Activated CD4-positive, CD25-positive, alpha-beta regulatory T cell (primary cell): ENCODE measurements at places on chromosomes 12 and 14.
A peak's percentile ranks its signal among the peaks of the same experiment; 100 is the strongest.

GRCh38 chr14:74135426-74135825, 50.7 kb downstream of the LIN52 start:
- DNase-seq: no peak

- DNase-seq: no peak
Measured at GRCh38 chr14:77296155-77296554, 24.5 kb downstream of the POMT2 start.

DNA sequence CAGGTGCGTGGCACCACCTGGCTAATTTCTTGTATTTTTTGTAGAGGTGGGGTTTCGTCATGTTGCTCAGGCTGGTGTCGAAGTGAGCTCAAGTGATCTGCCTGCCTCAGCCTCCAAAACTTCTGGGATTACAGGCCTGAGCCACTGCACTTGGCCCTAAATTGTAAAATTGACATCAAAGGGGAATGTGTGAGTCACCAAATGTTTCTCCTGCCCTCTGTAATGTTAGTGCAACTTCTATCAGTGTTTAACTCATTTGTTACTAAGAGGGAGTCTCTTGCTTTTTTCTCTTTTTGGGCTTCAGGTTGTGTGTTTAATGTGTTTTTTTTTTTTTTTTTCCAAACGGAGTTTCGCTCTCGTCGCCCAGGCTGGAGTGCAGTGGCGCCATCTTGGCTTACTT, 2.3 kb downstream of the TULP3 start:
- DNase-seq: no peak

- no peak for DNase-seq
Measured at GRCh38 chr12:48767047-48767446, 21.8 kb downstream of the ADCY6 start.

GRCh38 chr12:12467264-12467663, 95.4 kb downstream of the DUSP16 start:
- no peak for DNase-seq

GRCh38 chr14:59583755-59584154, 7.1 kb upstream of the CCDC175 start:
- no peak for DNase-seq

DNA sequence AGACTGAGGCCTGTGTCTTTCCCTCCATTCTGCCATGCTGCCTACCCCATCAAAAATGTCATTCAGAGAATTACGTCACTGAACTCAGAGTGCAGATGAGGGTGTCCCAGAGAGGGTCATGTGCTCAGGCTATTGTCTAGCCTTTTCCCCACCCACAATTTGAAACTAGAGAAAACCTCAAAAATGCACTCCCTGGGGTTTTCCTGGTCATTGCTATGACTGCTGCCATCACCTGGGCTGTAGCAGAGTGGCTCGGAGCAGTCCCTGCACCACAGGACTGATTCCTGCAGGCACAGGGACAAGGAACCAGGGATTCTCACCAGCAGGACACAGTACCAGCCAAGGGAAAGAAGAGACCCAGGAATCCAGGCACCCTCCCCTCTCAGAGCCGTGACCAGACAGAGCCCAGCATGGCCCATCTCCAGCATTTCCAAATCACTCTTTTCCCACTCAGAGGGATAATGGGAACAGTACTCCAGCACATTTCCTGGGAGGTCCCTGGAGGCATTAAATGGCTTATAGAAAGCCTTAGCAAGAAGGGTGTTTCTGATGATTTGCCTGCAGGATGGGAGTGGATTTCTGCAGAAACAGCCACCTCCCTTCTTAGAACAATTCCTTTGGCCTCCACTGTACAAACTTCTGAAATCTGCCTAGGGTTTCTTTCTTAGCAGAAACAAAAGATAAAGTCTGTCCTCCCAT, 45.9 kb downstream of the VWF start:
- DNase-seq: no peak

DNA sequence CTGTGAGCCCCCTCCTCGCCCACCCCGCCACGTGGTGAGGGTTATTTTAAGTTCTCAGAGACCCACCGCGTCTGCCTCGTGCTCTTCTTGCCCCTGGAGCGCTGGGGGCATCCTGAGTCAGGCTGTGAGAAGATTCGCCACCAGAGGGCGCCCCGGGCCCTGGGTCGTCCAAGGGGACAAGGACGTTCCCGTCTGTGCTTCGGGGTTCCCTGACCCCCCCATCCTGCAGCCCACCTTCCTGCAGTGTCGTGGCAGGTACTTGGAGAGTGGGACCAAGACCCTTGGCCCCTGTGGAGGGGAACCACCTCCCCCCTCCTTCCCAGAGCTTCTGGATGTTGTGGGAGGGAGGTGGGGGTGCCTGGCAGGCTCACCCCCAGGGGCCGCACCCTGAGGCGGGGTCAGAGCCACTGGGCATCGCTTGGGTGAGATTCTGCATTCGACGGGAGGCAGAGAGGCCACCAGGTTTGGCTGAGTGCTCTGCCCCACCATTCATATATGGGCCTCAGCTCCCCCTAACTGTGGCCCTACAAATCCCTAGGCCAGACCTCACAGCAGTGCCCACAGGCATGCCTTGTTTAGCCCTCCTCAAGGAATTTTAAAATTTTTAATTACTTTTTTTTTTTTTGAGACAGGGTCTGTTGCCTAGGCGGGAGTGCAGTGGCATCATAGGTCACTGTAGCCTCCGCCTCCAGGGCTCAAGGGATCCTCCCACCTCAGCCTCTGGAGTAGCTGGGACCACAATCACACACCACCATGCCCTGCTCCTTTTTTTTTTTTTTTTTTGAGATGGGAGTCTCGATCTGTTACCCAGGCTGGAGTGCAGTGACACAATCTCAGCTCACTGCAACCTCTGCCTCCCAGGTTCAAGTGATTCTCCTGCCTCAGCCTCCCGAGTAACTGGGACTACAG, 17.0 kb downstream of the RHOF start:
- peak; percentile 88 for DNase-seq

GRCh38 chr14:98924046-98924445, 348.0 kb downstream of the BCL11B start:
- DNase-seq: no peak

DNA sequence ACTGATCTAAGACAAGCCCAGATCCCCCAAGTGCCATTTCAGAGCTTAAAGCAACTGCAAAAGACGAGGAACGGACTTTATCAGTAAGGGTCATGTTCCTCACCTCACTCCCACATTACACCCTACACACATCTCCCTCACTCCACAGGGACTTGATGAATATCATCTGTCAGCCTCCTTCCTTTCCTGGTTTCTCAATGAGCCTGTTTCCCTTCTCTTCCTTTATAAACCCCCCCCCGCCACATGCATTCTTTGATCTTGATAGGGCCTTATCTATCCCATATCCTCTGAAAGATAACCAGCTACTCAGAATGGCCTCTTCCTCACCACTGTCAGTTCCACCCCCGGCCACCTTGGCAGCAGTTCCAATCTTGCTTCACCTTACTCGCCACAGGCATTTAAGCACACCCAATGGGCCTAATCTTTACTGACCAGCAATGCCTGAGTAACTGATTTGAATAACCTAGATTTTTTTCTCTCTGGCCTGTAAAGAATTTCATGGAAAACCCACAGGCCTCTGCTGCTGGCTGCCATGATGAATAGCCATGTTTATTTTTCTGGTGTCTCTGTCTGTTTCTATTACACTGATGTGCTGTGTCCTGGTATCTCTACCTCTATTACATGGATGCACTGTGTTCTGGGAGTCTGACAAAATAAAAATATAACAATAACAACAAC, 138.7 kb downstream of the PHLDA1 start:
- DNase-seq: no peak

- DNase-seq: no peak
Measured at GRCh38 chr12:121673013-121673511, 3.6 kb upstream of the MORN3 start.

- DNase-seq: no peak
Measured at GRCh38 chr14:65303190-65303898, 109.2 kb upstream of the FUT8 start.

GRCh38 chr12:25813843-25814242, 144.6 kb upstream of the RASSF8 start:
- no peak for DNase-seq

DNA sequence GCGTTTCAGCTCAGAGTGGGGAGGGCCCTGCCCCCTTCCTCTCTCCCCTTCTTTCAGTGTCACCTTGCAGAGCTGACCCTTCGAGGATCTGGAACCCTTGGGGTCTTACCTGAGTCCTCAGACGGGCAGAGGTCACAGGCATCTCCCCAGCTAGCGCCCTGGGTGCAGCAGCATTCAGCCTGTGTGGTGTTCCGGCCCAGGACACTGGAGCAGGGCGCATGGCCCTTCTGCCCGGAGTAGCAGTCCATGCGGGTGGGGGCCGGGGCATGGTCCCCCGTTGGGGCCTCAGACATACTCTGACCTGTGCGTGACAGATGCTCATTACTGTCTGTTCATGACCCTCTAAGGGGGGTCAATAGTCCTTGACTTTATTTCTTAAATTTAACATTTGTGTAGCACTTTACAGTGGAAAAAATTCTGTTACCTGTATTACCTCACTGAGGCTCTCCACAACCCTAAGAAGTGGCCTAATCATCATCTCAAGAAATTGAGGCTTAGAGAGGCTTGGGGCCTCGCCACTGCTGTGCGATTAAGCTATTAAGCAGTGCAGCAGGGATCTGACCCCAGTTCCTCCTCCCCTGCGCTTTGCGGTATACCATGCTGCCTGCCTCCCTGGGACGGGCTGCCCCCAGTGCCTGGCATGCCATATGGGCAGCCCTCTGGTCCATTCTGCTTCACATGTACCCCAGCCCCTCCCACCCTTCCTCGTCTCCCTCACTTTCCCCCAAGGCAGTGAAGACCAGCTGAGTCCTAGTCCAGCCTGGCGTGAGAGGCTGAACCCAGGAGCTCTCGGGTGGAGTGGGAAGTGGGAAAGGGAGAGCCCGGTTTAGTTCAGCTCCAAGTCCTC, 11.5 kb downstream of the ISCA2 start:
- DNase-seq: no peak

DNA sequence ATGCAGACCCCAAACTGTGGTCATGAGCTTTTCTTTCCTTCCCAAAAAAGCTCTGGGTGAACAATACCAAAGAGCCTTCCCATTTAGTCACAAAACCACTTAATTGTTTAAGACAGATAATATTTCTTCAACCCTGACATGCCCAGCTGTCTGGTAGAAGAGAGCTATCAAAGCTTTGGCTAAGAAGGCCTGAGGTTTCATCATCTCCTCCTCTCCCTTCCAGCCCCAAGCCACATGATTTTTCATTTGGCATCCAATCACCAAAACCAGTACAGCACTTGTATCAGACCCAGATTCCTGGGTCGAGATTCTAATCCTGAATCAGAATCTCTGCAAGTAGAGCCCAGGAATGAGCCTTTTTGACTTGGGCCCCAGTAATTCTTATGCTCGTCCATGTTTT, 199.6 kb upstream of the TMEM260 start:
- DNase-seq: no peak

DNA sequence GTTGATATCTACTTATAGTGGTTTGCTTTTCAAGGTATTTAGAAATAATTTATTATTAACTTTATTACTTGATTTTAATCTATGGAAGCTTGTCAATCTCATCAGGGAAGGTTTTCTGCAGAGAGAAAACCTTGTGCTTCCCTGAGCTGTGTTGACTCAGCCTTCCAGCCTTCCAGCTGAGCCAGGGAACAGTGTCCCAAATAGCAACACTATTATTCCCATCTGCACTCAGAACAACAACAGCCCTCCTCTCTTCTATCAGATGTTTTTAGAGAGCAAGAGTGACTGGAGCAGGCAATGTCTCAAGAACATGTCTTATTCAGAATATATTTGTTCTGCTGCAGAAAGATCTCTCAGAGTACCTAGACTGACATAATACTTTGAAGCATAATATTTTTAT, 389.9 kb upstream of the GARIN6 start:
- DNase-seq: no peak

- DNase-seq: no peak
Measured at GRCh38 chr14:64324895-64325294, 30.7 kb upstream of the ESR2 start.

GRCh38 chr12:43621262-43621661, 69.3 kb upstream of the ADAMTS20 start:
- DNase-seq: no peak

DNA sequence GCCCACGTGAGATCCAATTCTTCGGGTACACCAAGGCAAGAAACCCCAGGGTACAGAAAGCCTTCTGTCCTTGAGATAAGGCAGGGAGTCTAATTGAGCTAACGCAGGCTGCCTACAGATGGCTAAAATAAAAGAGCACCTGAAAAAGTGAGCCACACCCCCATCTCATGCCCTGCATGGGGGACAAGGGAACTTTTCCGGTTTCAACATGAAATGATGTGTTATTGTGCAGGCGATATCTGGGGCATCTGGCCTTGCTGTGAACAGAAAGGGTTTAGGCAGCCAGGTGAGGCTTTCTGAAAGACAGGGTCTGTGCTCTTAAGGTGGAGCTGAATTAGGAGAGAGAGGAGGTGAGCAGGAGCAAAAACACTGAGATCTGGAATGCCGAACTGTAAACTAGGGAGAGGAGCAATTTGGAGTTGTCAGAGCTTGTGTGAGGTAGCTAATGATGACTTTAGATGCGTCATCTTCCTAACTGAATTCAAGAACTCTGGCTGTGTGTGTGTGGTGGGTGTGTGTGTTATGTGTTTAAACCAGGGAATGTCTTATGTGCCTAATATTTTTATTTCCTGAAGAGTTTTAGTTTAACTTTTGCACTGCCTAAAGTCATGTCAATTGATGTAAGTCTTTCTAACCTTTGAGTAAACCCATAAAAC, 20.1 kb upstream of the LDHB start:
- DNase-seq: no peak

DNA sequence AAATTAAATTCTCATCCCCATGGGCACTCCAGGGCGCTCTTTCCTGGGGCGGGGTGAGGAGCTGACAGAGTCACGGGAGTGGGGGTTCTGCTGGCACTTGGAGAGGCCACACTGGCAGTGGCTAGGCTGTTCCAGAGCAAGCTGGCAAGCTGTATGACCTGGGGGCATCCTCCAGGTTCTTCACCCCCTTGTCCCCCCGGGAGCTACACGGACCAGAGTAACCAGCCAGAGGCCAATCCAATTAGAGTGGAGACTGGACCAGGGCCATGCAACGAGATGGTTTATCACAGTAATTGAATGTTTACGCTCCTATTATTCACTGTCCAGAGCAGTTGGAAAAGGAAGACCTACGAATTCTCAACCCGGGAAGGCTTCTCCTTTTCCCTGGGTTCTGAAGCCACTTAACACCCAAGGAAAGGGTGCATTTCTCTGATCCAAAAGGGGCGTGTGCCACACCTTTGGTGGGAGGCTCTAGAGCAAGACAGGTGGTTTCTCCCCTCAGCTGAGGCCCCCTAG, 43.8 kb upstream of the PNMA1 start:
- DNase-seq: no peak

DNA sequence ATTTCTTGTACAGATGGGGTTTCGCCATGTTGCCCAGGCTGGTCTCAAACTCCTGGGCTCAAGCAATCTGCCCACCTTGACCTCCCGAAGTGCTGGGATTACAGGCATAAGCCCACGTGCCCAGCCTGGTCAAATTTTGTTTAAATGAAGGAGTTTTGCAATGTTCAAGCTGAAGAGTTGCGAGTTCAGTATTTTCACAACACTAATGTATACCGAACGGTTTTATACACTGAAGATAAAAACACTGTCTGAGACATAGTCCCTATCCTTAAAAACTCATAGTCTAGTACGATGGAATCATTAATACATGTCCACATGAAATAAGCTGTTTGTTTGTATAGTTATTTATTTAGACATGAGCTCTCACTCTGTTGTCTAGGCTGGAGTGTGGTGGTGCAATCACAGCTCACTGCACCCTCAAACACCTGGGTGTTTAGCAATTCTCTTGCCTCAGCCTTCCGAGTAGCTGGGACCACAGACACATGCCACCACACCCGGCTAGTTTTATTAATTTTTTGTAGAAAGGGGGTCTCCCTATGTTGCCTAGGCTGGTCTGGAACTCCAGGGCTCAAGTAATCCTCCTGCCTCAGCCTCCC, 15.4 kb downstream of the TRAPPC6B start:
- DNase-seq: no peak

GRCh38 chr12:122789637-122790036, 15.3 kb downstream of the CCDC62 start:
- DNase-seq: no peak
